ENCODE measurements at places on chromosomes 12 and 14. TPM values are rescaled to one million over a fixed set of nuclear protein-coding genes. Genes with fewer than 3 reads are reported as not detected.

DNA sequence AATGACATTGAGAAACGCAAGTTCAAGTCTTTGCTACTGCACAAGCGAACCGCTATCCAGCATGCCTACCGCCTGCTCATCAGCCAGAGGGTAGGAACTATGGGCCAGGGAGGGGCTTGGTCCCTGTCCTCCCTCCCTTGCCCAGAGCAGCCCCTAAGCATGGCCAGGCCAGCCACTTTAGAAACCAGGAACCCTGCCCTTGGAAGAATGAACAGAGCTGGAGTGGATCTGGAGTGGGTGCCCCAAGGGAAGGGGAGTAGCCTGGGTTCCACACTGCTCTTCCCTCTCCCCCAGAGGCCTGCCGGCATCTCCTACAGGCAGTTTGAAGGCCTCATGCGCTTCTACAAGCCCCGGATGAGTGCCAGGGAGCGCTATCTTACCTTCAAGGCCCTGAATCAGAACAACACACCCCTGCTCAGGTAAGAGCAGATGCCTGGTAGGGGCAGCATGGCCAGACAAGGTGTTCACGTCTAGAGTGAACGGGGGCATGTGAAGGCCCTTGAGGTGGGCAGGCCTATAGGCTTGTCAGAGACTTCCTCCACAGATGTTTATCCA lies 55.8 kb downstream of the TPCN1 start:
- DNase-seq: no peak

- no peak for DNase-seq
Measured at GRCh38 chr12:110696283-110696682, 7.4 kb upstream of the HVCN1 start.

GRCh38 chr12:125458552-125459268 lies 393.5 kb downstream of the AACS start:
- no peak for DNase-seq

DNA sequence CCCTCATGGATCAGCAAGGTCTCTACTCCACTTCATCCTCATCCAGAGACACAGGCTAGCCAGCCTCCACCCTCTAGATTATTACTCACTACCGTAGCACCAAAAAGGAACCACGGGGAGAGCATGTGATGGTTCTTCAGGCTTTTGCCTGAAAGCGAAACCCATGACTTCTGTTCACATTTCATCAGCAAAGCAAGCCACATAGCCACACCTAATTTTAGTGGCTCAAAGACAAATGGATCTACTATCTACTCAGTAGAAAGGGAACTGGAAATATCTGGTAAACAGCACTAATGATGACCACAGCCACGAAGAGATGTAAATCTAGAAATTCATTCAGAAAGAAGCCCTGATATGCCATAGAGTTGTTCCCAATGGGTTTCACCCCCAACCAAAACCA lies 51.4 kb downstream of the VCPKMT start:
- DNase-seq: peak; percentile 67

- DNase-seq: no peak
Measured at GRCh38 chr14:87113286-87113685, 879.7 kb downstream of the GALC start.

GRCh38 chr14:78340250-78340649 lies 170.1 kb downstream of the NRXN3 start:
- DNase-seq: no peak

GRCh38 chr12:45315462-45315861 lies 99.6 kb downstream of the ANO6 start:
- DNase-seq: no peak

TOGARAM1 gene
- 17.1 TPM for total RNA-seq

MGAT4C gene
- 0.60 TPM for total RNA-seq

DNA sequence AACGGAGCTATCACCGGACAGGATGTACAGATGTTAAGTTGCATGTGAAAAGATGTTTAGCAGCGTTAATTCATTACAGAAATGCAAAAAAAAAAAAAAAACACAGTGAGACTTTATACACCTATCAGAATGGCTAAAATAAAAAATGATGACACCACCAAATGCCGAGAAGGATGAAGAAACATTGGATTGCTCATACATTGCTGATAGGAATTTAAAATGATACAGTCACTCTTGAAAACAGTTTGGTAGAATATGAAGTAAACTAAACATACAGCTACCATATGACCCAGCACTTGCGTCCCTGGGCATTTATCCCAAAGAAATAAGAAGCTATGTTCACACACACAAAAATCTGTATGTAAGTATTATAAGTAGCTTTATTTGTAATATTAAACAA lies 574.1 kb downstream of the SLC16A7 start:
- DNase-seq: no peak

GRCh38 chr14:20989471-20989786 lies 351 bp upstream of the METTL17 start:
- DNase-seq: no peak

DNA sequence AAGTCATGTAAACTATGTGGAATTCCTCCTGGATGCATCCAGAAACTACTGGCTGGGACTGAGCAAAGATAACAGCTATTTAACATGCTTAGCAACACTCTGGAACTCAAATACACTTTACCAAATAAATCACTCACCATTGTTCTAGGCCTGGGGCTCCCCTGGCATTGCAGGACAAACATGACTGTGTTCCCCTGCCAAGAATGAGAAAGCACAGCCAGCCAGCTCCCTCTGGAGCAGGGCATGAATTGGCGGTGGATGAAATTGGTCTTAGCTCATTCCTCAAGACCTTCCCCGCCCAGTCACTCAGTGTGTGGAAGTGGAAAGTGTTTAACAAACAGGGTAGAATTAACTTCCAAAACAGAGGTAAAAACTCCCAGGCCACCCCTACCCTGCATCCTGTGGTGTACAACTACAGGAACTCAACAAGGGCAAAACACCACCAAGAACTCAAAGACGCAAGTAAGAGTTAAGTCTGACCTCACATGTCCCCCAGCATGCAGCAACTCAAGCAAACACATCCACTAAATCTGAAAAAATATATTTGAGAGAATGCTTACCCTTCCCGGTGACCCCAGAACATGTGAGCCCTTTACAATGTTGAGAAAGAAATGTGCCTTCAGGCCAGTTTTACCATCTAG lies 58.4 kb upstream of the BDKRB2 start:
- peak; percentile 64 for DNase-seq

DNA sequence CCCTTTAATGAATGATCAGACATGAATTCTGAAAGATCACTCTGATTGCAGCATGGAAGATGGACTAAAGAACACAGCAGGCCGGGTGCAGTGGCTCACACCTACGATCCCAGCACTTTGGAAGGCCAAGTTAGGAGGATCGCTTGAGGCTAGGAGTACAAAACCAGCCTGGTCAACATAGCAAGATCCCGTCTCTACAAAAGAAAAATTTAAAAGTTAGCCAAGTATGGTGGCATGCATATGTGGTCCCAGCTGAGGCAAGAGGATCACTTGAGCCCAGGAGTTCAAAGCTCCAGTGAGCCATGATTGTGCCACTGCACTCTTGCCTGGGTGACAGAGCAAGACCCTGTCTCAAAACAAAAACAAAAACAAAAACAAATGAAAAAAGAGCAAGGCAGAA lies 35.1 kb downstream of the SENP1 start:
- DNase-seq: no peak

- no peak for DNase-seq
Measured at GRCh38 chr14:23438101-23438971, 2.9 kb upstream of the MYH7 start.

DDHD1 gene
- 12.7 TPM for total RNA-seq

- DNase-seq: peak; percentile 91
Measured at GRCh38 chr12:389142-390096, at the start of gene KDM5A. Gene KDM5A (minus strand): TSS chr12:389320. CDS start chr12:389091, 229 bp downstream.

IL26 gene
- not detected for total RNA-seq

- DNase-seq: no peak
Measured at GRCh38 chr12:46483572-46484395, 111.2 kb upstream of the SLC38A2 start.

DNA sequence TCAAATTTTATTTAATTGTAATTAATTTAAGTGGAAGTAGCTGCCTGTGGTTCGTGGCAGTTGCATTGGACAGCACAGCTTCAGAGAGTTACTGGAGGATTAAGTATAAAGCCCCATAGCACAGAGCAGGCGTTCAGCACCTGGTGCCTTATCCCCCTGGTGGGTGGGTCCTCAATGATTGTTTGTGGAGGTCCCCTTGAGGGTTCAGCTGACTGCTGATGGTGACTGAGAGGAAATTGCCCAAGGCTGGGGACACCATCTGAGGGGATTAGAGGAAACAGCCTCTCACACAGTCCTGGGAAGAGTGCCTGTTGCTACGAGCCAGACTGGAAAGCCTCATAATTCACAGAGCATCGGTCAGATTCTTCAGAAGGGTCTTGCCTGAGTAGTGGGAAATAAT lies 83.4 kb upstream of the NOS1 start:
- DNase-seq: no peak

GRCh38 chr12:26473291-26473690 lies 277.9 kb downstream of the SSPN start:
- no peak for DNase-seq

GRCh38 chr14:23284654-23285529 lies 1.0 kb downstream of the HOMEZ start:
- no peak for DNase-seq

BCL2L14 gene
- 13.5 TPM for total RNA-seq

DNA sequence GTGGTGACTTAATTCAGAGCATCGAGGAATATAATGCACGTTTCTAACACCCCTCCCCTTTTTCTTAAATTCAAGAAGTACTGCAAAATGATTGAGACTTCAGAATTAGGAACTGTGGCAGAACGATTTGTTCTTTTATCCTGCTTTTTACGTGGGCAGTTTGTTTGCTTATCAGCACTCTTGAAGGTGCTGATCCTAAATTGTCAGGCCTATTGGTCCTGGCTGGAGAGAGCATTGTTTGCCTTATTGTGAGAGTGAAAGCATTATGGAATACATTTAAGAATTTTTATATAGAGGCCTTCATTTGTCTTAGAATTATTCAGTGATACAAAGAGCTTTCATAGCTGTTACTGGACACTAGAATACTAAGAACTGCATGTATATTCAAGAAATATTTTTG lies 59.1 kb downstream of the TMTC2 start:
- DNase-seq: no peak

GRCh38 chr12:104620837-104621531 lies 164.2 kb downstream of the CHST11 start:
- DNase-seq: no peak

GRCh38 chr12:66899588-66899987 lies 220.7 kb upstream of the GRIP1 start:
- DNase-seq: no peak

LRRC10 gene
- total RNA-seq: not detected

PLXNC1 gene
- 17.6 TPM for total RNA-seq

- DNase-seq: no peak
Measured at GRCh38 chr12:112537710-112538396, 119.1 kb downstream of the PTPN11 start.

IL22 gene
- not detected for total RNA-seq

ZCCHC8 gene
- 19.0 TPM for total RNA-seq

BBOF1 gene
- total RNA-seq: 3.7 TPM

GRCh38 chr12:108425238-108425795 lies 86.2 kb upstream of the CMKLR1 start:
- no peak for DNase-seq

DNA sequence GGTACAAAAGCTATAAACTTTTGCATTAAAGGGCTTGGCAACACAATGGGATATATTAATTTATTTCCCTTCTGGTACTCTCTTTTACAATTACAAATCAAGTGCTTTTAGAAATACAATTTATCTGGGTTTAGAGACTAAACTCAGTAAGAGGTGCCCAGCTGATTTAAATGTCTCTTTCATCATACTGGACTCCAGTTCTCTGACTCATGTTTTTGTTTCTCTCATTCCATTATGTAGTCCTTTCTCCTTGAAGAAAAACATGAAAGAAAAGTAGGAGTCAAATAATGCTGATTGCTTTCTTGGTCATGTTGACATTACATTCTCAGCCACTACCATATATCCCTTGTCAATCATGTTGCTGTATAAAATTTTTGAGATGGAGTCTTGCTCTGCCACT lies 36.3 kb upstream of the CFL2 start:
- DNase-seq: no peak

GRCh38 chr14:51828017-51828797 lies 32.2 kb upstream of the GNG2 start:
- no peak for DNase-seq

DNA sequence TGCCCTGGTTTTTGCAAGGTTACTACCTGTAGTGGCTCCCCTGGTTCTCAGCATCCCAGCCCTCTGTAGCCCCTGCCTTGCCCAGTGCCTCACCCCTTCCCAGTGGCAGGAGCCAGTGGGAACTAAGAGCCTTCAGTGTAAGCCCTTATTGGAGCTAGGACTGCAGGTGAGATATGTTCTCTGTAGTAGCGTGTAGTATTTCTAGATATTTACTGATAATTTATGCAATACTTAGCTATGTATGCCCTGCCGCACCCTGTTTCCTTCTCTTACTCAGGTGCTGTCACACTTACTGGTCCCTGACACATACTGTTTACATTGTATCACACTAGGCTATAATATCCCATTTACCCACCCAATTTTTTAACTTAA lies 3.6 kb downstream of the BMAL2 start:
- no peak for DNase-seq

- no peak for DNase-seq
Measured at GRCh38 chr14:21220874-21221477, 48.3 kb downstream of the HNRNPC start.

- DNase-seq: no peak
Measured at GRCh38 chr14:66496188-66496807, 10.1 kb downstream of the CCDC196 start.

GRCh38 chr12:53053218-53054111 lies 3.6 kb downstream of the TNS2 start:
- DNase-seq: peak; percentile 75

GRCh38 chr14:69688299-69688649 lies 76.9 kb downstream of the SUSD6 start:
- DNase-seq: no peak

- no peak for DNase-seq
Measured at GRCh38 chr14:66539034-66539433, 31.1 kb downstream of the GPHN start.

GRCh38 chr14:38127356-38127755 lies 80.3 kb upstream of the SSTR1 start:
- no peak for DNase-seq

DNA sequence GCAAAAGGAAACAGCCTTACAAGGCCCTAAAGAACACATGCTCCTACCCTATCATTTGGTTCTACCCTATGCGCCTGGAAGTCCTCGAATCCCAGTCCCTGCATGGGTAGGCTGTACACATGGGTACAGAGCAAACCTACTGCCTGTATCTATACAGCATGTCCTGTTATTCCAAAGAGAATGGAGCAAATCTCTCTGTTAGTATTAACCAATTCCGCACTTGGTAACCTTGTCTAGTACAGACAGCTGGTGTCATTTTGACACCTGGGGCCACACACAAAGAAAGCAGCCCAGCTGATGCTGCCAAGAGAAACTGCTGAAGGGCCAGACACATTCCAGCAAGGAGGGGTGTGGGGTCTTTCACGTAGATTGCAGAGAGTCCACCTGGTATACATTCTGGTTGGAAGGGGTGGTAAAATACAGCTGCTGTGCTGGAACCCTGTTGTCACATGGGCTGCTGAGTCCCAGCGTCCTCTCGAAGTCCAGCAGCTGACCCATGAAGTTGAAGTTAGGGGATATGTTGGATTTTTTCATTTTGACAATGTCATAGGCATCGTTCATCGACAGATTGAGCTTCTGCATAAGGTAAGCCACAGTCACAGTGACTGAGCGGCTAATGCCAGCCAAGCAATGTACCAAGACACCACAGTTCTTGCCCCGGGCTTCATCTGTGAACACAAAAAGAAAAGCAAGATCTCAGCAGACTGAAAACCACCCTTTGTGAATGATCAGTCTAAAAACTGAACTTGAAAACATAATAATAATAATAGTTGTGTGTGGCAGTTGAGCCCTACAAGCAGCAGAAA lies 3.2 kb downstream of the DUSP6 start:
- no peak for DNase-seq

HSP90B1 gene
- 730 TPM for total RNA-seq

- DNase-seq: no peak
Measured at GRCh38 chr14:54200726-54201125, 196.1 kb upstream of the CDKN3 start.

HDAC7 gene
- 120 TPM for total RNA-seq

Data from mucosa of gallbladder (tissue), 1 donor.